NCI-H510A (cell line): ENCODE measurements at places on chromosomes 16 and 17.

- DNase-seq: no peak
These were observed 13.3 kb downstream of the HERPUD1 start for GRCh38 chr16:56944954-56945839.

- no peak for DNase-seq
These were observed 44.6 kb downstream of the NFAT5 start for GRCh38 chr16:69610356-69610755.

DNA sequence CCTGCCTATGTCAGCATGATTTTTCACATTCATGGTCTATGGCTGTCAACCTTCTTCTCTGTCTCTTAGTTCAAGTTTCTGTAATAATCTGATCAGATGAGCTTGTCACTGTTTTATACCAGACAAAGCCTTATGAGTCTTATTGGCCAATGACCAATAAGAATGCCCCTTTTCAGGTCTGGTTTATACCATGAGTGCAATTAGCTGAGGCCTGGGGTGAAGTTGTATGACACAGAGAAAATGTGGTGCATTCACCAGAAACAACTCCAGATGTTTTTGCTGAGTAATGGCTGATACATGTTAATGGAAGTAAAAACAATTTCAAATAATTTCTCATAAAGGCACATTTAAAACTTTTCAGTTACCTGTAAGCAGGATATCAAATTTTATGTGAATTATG lies 218.6 kb upstream of the CDH8 start:
- DNase-seq: no peak

- no peak for DNase-seq
These were observed 69.3 kb upstream of the TOB1 start for GRCh38 chr17:50935221-50935995.
